Left ventricle myocardium inferior (tissue), 1 donor: ENCODE measurements at places on chromosomes 3 and 15. TPM values are rescaled to one million over a fixed set of nuclear protein-coding genes. Genes with fewer than 3 reads are reported as not detected.

The GAP43 gene
- 1.2 TPM for total RNA-seq

The SPINT1 gene
- 0.55 TPM for total RNA-seq

The GPR149 gene
- not detected for total RNA-seq

The PDIA5 gene
- 6.0 TPM for total RNA-seq

The DAZL gene
- total RNA-seq = not detected

The SKOR1 gene
- total RNA-seq = 0.22 TPM

The KBTBD12 gene
- 41.8 TPM for total RNA-seq

The LTK gene
- 1.2 TPM for total RNA-seq

The BNIP2 gene
- 78.0 TPM for total RNA-seq

The PRSS50 gene
- 0.22 TPM for total RNA-seq
